ENCODE measurements at places on chromosomes 6 and 20.

GRCh38 chr20:58546416-58546711, 31.2 kb upstream of the APCDD1L start:
- no peak for DNase-seq

DNA sequence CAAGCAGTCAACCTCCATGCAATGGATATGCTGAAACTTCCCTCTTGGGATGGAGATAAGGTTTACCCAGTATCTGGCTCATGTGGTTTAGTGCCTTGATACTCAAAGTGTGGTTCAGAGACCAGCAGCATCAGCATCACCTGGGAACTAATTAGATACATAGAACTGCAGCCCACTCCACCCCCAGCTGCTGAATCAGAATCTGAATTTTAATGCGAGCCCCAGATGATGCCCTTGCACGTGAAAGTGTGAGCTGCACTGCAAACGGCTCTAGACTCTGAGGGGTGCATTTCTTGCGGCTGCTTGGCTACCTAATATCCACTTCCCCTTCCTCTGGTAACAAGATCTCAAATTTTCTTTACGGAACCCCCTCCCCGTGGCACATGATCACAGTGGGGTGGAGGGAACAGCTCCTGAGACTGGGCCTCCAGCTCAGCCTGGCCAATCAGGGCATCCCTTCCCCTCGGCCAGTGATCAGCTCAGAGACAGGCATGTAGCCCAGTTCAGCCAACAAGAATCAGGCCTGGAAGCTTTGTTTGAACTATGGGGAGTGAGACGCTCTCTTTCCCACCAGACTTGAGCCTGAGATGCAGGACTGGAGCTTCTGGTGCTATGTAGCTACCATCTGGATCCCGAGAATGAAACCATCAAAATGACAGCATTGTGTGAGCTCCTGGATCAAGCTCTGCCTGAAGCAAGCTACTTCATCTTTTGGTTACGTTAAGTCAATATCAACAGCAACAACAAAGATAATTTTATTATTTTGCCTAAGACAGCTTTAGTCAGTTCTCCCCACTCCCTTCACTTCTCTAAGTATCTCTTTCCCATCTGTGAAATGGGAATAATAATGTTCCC, 12.8 kb downstream of the KCNK15 start:
- no peak for DNase-seq

GRCh38 chr6:70954750-70955149, 2.1 kb downstream of the B3GAT2 start:
- DNase-seq = no peak

DNA sequence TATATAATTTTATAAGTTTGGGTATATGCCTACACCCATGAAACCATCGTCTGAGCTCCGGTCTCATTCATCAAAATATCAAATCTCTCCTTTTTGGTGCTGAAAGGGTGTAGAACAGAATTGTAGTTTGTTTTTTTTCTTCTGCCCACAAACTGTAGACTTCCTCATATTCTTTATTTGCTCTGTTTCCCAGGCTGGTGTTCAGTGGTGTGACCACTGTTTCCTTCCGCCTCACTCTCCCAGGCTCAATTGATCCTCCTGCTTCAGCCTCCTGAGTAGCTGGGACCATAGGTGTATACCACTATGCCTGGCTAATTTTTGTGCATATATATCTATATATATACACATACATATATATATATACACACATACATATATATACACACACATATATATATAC, 139.6 kb upstream of the HCRTR2 start:
- DNase-seq = no peak

DNA sequence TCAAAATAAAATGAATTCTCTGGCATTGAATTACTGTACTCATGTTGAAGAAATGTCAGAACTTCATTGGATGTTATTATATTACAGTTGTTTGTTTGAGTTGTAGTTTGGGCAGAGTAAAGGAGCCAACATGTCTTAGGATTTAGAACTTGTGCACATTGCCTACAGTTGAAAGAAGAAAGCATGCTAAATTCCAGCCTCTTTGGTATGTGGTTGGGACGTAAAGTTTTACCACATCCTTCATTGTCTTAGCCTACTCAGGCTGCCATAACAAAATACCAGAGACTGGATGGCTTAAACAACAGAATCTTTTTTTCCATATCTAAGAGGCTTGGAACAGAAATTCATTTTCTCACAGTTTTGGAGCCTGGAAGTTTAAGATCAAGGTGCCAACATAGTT, 42.4 kb downstream of the HFE start:
- no peak for DNase-seq

DNA sequence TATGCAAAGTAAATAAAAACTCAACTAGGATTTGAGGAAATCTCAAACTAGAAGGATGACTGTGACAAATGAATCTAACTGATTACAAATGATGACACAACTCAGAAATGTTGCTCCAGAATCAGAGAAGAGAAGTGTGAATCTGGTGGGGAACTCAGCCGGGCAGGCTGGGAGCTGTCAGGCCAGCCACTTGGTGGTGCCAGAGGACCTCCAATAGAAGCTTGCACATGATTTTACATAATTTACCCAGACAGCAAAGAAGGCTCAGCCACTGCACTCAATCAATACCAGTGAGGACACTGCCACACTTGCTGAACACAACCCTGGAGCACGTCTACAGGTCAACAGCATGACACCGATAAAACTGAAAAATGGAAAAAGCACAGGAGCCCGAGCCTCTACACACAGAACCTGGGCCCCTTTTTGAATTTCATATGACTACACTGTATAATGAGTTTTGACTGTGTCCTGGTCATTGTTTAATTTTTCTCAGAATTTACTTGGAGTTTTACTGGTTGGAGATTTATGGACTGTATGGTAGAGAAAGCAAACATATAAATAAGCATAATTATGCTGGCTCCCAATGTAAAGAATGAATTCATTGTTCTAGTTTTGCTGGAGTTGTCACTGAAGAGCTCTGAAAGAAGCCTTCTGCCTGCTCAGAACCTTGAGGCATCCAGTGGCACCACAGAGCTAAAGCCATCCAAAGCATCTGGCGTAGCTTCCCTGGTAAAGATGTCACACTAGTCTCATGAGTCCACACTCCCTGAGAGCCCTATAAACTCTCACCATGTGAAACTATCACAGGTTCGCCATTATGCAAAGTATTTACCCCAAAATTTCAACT, 296.5 kb downstream of the THBS2 start:
- DNase-seq = peak; percentile 80

DNA sequence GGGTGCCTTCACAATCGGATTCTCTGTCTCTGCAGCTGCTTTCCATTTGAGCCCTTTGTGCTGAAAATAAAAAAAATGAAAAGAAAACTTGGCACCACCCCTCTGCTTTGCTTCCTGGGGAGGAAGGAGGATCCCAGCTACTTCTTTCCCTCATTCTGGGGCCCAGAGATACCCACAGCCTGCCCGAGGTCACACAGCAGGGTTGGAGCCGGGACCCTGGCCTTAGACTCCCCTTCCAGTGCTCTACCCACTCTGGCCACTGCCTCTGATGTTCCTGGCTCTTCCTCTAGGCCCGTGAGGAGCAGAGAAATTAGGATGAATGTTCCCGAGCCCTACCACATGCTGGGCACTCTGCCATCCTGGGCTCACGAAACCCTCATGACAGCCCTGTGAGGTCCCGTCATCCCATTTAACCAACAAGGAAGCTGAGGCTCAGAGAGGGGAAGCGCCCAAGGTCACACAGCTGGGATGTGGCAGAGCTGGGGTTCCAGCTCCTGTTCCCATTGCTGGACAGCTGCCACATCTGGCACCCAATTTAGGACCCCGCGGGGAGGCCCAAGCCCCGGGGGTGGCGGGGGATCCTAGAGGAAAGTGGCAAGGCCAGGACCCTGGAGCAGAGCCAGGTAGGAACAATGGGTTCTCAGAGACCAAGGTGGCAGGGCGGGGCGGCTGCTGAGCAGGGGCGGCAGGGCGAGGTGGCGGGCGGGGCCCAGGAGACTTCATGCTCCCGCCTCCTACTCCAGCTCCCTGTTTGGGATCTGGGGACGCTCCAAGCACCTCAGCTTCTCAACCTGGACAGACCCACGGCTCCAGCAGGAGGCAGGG, 76.6 kb downstream of the CEBPB start:
- no peak for DNase-seq

DNA sequence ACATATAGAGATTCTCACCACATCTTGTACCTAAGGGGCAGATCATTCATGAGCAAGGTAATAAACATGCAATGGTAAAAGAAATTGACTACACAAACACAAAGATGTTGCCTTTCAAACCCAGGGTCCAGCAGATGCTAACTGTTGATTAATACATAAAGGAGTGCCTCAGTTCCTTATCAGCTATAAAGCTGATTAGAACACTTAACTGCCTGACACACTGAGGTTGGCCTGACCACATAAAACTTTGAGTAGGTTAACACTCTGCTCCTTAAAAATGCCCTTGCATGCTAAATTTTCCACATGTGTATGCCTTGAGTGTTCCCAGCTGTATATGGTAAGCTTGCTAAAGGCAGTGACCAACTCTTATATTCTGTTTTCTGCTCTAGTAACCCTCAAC, 14.9 kb downstream of the CRISP2 start:
- no peak for DNase-seq

DNA sequence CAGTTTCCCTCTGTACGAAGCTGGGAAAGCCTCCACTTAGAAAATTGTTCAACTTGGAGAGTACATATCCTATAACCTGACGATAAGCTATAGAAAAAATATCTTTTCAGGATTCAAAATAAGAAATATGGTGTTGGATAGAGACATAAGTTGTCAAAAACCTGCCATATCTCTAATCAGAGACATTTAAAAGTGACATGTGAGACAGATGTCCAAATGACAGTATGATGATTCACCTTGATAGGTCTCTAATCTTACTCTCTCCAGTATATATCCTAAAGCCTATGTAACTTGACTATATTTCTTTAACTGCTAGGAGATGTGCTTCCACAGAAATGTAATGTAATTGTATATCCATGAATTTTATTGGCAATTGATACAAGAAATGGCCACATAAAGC, 932.4 kb upstream of the MAN1A1 start:
- DNase-seq = no peak

DNA sequence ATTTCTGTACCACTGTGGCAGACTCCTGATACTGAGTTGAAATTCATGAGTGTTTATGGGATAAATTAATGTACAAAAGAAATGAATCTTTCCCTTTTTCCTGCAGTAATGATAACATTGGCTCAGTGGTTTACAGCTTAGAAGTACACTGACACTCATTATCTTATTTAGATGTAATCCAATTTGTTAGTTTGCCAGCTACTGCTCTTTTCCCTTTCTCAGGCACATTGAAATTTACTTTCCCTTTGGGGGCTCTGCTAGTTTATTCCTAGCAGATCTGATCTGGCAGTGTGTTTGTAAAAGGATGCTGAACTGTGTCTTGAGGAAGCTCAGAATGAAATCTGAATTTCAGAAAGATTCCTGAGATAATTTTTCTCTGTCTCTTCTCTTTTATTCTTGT, 3.0 kb downstream of the CEP250 start:
- no peak for DNase-seq

GRCh38 chr6:16184129-16184528, 54.3 kb upstream of the GMPR start:
- DNase-seq = no peak

DNA sequence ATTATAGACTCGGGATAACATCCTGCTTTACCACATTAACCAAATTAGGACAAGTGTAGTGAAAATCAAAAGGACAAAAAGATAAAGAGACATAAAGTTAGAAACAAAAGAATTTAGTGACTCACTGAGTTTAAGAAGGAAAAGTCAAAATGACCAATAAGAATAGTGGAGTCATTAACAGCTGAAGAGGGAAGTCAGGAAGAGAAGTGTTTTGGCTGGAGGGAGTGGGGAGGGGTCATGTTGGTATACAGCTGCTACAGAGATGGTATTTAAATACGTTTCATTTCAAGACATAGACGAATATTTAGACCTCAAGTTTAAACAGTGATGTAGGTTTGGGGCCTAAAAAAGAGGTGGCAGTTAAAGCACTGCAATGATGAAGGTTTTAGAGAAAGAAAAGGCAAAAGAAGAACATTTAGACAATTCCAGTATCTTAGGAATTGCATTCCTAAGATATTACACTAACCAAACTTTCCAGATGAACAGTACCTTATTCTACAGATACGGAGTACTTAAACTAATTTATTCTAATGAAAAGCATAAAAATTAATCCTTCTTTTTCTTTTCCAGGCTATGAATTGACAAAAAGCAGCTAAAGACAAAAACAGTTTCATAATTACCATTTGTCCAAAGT, 10.6 kb downstream of the FKBP5 start:
- no peak for DNase-seq

- peak; percentile 47 for DNase-seq
Measured at GRCh38 chr6:99822741-99823512, 171.1 kb downstream of the MCHR2 start.

- DNase-seq = peak; percentile 9
Measured at GRCh38 chr6:37242429-37243052, 15.0 kb upstream of the TBC1D22B start.

DNA sequence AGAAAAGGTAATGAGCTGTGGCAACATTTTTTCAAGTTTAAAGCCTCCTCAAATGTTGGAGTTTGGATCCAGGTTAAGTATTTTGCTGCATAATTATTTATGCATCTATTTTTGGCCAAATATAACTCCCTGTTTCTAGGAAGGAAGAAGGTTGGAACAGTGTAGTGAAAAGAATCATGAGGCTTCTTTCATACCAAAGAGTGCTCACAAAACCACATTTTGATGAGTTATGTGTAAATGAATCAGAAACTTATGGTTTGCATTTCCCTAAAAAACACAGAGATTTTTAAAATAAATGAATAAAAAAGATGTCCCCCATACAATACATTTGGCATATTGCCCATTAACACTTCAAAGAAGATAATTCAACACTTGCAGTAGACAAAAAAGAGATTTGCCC, 246.9 kb upstream of the PRDM1 start:
- DNase-seq = no peak

GRCh38 chr6:65798280-65799014, 91.4 kb upstream of the EYS start:
- no peak for DNase-seq

DNA sequence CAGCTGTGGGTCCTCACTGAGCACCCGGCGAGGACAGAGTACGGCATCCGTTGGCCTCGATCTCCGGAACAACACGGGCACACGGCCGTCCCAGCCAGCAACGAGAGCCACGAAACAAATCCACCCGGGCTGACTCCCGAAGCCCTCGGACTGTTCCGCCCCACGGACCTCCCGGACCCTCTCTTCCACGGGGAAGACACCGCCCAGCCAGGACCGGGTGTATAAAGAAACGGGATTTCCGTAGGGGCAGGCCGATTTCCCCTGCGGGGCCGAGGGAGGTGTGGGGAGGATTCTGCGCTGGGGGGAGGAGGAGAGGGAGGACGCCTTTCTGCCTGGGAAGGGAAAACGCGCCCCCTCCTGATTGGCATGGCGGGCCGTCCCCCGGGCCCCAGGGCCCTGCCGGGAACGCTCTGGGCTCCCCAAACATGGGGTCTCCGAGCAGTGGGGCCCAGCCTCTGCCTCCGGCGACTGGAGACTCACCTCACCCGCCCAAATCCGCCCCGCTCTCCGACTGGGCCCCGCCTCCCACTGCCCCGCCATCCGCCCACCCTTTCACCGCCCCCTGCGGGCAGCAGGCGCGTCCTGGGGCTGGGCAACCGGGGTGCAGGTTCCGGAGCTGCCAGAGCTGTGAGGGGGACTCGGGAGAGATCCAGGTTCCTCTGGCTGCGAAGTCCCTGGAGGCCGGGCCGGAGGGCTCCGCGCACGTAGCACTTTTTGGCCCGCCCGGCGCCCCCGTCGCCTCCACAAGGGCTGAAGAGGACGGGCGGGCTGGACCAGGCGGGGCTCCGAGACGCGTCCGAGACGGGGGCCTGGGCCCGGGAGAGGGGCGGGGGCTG, 679 bp upstream of the PPDPF start:
- DNase-seq = peak; percentile 62

Measured in HEK293T (cell line).